ENCODE measurements at places on chromosomes 12 and 14.

DNA sequence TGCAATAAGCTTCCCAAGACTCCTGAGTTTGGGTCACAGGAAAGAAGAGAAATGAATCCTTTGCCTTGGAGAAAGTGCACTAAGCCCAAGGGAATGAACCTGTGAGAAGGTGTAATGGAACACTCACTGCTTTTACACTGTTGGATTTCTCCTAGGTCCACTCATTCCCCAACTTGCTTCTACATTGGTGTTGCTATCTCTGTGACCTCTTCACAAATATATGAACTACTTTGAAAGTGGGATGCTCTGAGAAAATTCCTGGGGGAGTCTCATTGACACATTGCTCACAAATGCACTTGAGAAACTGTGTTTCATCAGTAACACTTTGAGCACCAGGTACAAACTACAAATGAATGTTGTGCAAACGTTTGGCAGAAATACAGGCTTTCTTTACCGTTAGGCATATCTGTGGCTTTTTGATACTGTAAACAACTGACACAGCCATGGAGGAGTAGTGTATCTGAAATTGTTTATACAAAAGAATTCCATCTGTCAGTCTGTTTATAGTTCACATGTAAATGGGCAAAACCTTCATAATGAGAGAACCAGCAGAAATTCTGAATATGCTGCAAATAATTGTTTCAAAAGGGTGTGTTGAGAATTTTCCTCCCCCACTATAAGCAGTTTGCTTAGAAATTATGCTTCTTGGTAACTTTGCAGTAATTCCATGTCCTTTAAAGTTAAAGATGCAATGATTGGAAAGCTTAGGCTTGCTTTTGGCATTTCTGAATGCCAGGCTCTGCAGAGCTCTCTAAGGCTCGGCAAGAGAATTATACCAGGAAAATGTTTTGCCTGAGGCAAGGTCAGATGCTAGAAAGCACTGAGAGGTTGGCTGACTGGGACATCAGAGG is 348.5 kb upstream of the DDHD1 start:
- no peak for DNase-seq

DNA sequence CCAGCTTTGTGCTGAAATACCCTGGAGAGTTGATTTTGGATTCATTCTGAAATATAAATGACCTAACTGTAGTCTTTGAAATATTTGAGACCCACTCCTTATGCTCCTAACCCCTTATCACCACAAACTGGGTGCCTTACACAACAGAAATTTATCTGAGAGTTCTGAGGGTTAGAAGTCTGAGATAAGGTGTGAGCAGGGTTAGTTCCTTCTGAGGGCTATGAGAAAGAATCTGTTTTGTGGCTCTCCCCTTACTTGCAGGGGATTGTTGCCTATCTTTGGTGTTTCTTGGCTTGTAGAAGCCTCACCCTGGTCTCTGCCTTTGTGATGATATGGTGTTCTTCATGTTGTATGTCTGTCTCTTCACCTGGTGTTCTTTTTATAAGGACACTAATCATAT is 91.7 kb downstream of the DERA start:
- no peak for DNase-seq

- no peak for DNase-seq
These were observed 37.8 kb upstream of the OR4E1 start for GRCh38 chr14:21711360-21711961.

DNA sequence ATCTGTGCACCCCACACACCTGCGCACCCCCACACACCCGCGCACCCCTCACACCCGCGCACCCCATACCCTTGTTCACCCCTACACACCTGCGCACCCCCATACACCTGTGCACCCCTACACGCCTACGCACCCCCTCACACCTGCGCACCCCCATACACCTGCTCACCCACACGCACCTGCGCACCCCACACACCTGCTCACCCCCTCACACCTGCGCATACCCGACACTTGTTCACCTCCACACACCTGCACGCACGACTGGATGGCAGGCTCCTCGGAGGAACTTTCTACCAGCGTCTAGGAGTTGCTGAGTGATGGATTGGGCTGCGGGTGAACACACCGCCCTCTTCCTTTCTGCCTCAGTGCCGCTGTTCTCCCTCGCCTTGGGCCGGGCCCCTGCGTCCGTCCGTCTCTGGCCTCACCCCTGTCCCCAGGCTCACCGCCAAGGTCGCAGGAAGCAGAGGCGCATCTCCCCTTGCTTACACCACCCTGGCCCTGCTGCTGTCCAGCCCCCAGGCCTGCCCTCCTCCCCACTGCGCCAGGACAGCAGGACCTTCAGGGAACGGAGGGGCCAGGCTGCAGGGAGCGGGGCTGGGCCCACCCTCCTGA is 20.7 kb upstream of the TMEM106C start:
- no peak for DNase-seq

DNA sequence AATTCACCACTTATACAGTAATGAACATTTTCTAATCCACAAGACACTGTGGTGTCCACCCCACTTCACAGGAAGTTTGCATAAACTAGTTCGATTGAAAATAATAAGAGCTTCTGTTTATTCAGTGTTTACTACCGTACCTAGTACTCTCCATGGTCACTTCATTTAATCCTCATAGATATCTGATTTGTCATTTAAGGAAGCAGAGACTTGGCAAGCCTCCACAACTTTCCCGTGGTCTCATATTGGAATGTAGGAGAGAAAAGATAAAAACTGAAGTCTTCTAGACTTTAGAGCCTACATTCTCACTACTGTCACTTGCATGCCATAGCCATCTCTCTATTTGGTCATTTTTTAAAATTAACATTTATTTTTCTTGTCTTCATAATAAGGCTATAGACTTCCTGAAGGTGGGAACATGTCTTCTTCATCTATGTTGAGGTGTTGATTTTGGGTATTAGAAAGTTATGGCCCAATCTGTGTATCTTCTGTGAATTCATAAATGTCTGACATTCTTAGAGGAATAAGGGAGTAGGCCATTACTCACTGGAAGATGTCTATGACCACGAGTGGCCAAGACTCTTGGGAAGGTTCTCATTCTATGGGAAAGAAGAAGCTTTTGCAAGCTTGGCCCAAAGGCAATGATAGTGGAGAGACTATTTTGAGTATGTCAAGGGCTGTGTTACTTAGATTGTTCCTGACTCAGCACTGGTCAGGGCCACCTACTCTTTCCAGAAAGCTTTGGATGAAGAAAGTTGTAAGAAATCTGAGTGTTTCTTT is 423.7 kb downstream of the LRIG3 start:
- DNase-seq = no peak

DNA sequence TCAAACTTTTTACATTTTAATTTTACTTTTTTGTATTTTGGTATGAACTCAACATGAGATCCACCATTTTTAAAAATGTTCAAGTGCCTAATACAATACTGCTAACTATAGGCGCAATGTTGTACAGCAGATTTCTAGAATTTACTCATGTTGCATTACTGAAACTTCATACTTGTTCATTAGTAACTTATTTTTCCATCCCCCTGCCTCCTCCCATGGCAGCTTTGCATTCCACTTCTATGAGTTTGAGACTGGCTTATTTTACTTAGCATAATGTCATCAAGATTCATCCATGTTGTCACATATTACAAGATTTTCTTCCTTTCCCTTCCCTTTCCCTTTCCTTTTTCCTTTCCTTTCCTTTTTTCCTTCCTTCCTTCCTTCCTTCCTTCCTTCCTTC is 825.9 kb downstream of the SLC16A7 start:
- DNase-seq = no peak

- no peak for DNase-seq
These were observed 150.2 kb upstream of the PLEKHG7 start for GRCh38 chr12:92552412-92553108.

- no peak for DNase-seq
These were observed 20.9 kb downstream of the POMT2 start for GRCh38 chr14:77299771-77300170.

- no peak for DNase-seq
These were observed 11.6 kb upstream of the IQSEC3 start for GRCh38 chr12:54750-55535.

DNA sequence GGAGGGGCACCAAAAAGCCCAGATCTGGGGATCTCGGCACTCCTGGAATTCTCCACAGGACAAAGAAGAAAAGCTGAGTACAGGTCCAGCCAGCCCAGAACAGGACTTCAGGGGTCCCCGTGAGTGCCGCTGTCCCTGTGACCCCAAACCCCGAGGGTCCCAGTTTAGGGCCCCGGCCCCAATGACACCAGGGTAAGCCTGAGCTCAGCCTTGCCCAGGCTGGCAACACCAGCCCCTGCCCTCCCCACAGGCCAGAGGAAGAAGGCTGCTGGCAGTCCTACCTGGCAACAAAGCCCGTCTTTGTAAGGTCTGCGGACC is 1.8 kb downstream of the CDK2AP1 start:
- DNase-seq = no peak

All from omental fat pad (tissue), 4 donors.